ENCODE measurements at places on chromosomes 7 and 10. TPM values are rescaled to one million over a fixed set of nuclear protein-coding genes. Genes with fewer than 3 reads are reported as not detected.

The MYOF gene
- 29.2 TPM for polyA plus RNA-seq

The ANKRD30A gene
- not detected for polyA plus RNA-seq

The CALCR gene
- 1.0 TPM for polyA plus RNA-seq

The AKR1C3 gene
- 64.0 TPM for polyA plus RNA-seq

The ZNF804B gene
- polyA plus RNA-seq, result 0.42 TPM

The ARMC3 gene
- 17.8 TPM for polyA plus RNA-seq

The FZD1 gene
- 53.5 TPM for polyA plus RNA-seq

The ZEB1 gene
- 31.8 TPM for polyA plus RNA-seq

The CALML3 gene
- polyA plus RNA-seq, result not detected

The LRMDA gene
- 18.0 TPM for polyA plus RNA-seq

The WNT16 gene
- polyA plus RNA-seq, result 0.07 TPM

The NUDT13 gene
- polyA plus RNA-seq, result 10.6 TPM

The ASAH2B gene
- 15.2 TPM for polyA plus RNA-seq

The GPC2 gene
- 11.5 TPM for polyA plus RNA-seq

The CYP2E1 gene
- 2.8 TPM for polyA plus RNA-seq

The BEND7 gene
- 40.7 TPM for polyA plus RNA-seq

The OR2A42 gene
- polyA plus RNA-seq, result 1.8 TPM
